ENCODE measurements at places on chromosomes 16 and 17.

DNA sequence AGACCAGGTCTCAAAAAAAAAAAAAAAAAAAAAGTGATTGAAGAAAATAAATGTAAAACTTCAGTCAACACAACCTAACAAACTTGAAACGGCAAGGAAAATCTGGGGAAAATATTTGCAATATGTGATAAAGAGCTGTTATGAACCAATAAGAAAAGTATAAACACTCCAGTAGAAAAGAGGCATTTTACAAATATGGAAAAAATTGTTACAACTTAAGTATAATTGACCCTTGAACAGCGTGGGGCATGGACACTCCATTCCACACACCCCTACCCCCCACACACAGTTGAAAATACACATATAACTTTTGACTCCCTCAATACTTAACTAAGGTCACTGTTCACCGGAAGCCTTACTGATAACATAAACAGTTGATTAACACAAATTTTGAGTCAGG, 20.7 kb downstream of the MFSD11 start:
- no peak for DNase-seq

GRCh38 chr16:56777001-56777400, 47.1 kb downstream of the NUP93 start:
- no peak for DNase-seq

DNA sequence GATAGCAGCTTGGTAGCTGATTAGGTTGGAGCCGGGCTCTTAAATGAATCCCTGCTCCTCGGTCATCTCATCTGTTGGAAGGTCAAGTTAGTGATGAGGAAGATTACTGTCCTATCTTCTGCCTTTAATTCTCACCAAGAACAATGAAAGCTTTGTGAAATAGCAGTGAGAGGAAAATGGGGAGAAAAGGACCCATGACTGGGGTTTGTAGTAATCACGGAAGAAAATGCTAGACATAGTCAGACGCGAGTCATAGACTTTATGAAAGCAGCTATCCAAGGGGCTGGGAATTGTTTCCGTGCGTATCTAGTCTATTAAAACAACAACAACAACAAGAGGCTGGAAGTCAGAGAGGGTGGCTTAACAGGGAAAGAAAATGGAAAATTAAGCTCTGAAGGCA, 18.3 kb downstream of the PIK3R5 start:
- DNase-seq, result peak; percentile 17

GRCh38 chr17:11487469-11487868, 110.8 kb upstream of the DNAH9 start:
- no peak for DNase-seq

DNA sequence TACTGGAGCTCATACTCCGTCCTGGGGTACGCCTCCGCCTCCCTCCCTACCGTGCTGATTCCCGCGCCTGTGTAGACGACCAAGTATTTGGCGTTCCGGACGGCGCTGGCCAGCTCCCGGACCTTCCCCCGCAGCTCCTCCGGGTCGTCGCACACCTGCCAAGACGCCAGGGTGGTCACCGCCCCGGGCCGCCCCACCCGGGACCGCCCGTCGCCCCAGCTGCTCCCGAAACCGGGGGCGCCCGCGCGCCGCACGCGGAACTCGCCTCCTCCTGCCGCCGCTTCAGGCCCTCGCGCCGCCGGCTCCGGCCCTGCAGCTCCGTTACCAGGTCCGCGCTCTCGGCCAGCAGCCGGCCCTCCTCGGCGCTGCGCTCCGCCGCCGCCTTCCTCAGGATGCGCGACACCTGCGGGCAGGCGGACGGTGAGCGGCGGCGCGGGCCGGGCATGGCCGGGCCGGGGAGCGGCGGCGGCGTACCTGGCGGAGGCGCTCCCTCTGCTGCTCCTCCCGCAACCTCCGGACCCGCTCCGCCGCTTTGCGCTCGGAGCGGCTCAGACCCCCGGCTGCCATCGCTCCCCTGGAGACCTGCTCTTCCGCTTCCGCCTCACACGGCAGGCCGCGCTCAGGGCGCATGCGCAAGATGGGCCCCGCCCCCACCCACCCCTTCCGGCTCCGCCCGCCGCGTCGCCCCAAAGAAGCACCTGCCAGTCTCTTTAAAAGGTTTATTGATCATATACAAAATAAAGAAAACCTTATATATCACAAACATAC, at the start of gene SIRT7:
Gene SIRT7, minus strand, starts transcription at position 612 of the 768 bp plus-strand sequence. Its CDS starts 45 bp downstream, at position 567.
- DNase-seq, result no peak

GRCh38 chr17:73291260-73291801, 20.5 kb downstream of the CDC42EP4 start:
- peak; percentile 64 for DNase-seq

DNA sequence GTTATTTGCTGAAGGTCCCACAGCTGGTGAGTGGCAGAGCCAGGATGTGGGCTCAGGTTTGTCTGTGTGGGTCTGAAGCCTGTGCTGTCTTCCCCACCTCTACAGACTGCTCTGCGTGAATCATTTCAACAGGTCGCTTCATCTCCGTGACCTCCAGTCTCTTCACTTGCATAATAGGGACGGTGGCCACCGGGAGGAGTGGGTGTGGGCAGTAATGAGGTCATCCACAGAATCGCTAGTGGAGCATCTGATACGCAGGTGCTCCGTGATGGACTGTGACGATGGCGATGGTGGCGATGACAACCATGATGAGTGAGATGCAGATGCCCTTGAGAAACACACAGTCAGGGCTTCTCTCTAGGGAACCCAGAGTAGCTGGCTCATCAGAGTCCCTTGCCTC, 120.2 kb downstream of the RAP1GAP2 start:
- no peak for DNase-seq

DNA sequence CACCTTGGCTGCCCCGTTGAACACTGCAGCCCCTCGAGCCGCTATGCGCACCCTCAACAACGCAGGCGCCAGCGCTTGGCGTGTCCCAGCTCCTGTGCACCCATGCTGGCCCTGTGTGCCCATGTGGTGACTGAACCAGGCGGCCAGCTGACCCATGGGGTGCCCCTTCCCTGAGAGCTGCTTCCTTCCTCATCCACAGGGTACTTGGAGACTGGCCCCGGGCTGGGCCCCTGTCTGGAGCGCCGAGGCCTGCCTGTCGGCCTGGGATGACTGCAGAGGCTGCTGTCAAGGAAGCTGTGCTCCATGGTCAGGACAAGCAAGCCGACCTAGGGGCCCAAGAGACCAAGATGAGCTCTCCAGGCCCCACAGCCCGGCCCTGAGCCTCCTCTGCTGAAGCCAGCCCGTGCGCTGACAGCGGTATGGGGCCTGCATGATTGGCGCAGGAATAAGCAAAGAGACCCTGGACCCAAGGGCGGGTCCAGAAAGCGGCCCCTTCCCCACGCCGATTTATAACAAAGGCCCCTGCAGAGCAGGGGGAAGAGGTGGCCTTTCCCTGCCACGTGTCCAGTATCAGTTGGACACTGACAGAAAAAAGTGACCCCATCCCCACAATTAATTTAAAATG, 21.6 kb upstream of the BAHCC1 start:
- DNase-seq, result no peak
